Stimulated activated CD8-positive, alpha-beta memory T cell treated with anti-CD3 and anti-CD28 coated beads, Interleukin-7, amount 100 ng/mL, for 1 hour (primary cell): ENCODE measurements at places on chromosomes 4 and X.

DNA sequence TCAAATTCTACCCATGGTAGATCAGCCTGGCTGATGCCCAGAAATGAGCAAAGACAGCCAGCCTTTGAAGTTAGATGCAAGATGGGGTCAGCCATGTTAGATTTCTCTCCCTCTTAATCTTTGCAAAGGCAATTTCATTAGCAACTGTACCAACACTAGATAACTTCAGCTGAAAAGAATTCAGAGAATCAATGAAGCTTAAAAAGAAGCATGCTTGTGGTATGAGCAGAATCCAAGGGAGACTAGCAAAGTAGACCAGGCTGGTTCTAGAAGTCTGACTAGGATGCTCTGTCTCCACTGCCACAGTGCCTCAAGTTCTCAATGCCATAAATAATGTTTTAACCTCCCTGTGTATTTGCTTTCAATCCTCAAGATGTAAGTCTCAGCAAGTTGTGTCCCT lies 247.3 kb downstream of the SLC7A11 start:
- no peak for DNase-seq

DNA sequence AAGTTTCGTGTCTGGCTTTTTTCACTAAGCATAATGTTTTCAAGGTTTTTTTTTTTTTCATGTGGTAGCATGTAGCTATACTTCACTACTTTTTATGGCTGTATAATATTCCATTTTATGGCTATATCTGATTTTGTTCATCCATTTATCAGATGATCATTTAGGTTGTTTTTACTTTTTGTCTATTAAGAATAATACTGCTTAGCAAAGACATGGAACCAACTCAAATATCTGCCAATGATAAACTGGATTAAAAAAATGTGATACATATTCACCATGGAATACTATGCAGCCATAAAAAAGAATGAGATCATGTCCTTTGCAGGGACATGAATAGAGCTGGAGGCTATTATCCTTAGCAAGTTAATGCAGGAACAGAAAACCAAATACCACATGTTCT lies 32.7 kb upstream of the ZNF280C start:
- DNase-seq, result no peak

- DNase-seq, result no peak
Measured at GRCh38 chrX:65687367-65687766, 19.9 kb downstream of the MSN start.

DNA sequence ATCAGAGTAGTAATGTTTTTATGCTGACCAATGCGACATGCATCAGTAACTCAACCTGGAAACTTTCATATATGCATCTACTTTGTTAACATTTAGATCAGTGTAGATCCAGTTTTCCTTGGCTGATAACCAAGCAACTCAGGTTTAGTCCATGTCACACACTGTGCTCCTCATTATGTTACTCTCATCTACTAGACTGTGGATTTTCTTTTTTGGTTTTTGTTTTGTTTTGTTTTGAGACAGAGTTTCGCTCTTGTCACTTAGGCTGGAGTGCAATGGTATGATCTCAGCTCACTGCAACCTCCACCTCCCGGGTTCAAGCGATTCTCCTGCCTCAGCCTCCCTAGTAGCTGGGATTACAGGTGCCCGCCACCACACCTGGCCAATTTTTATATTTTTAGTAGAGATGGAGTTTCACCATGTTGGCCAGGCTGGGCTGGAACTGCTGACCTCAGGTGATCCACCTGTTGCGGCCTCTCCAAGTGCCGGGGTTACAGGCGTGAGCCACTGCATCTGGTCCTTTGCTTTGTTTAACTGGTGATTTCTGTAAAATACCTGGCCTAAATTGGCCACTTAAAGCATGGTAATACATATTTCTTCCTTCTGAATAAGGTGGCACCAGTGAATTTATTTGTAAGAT lies 48.6 kb downstream of the SMARCAD1 start:
- no peak for DNase-seq

DNA sequence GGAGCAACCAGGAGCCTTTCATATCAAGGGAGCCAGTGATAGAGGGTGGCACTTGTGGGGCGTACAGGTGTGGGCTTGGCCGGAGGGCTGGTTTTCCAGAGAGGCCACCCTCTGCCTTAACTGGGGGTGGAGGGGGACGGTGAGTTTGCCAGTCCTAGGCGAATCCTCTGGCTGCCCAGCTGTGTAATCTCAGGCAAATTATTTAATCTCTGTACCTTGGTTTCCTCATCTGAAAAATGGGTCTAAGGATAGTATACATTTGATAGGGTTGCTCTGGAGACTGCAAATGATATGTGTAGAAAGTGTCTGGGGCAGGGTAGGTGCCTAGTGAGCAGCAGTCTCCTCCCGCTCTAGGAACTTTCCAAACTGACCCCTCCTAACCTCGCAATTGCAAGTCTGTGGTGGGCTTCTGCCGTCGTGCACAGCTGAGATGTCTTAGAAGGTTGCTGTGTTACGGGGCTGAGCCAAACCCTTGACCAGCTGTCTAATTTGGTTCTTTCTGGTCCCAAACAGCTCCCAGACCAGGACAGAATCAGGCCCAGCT lies 3.8 kb upstream of the CXCR3 start:
- DNase-seq, result no peak

DNA sequence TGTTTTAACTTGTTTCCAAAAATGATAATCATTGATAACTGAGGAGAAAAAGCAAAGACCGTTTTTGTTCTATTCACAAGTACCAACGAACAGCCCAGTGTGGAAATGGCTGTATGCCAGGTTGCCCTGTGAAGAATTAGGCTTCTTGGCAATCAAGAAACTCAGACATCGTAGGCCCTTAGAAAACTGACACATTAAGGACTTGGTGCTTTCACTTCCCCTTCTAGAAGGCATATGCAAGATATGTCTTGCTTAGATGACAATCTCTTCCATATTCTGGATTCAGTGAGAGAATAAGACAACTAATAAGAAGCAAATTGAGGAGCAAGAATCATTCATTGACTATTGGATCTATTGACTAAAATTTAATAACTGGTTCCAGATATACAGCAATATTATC lies 56.6 kb downstream of the ANAPC10 start:
- no peak for DNase-seq

DNA sequence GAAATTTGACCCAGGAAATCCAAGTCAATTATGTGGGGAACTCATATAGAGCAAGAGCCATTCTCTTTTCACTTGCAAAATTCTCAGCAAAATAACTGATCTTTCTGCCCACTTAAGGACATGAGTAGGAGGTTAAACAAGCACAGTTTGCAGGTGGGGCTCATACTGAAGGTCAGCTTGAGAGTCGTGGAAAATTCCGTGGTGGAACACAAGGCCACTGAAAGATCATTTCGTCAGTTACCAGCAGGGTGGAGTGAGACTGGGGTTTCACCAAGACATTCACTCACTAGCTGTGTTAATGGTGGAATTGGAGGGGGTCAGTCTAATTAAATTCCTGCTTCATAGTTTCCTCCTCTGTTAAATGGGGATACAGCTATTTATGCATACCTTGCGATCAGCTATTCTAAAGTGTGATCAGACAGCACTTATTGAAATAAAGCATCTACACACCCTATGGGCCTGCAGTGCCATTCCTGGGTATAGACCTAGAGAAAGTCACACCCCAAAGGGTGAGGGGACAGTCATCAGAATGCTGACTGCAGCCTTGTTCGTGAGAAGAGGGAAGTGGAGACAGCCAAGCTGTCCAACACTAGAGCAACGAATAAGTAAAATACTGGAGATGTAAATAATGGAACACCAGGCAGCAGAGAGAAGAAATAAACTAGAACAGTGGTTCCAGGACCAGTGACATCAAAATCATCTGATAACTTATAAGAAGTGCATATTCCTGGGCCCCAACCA lies 42.7 kb upstream of the CLNK start:
- no peak for DNase-seq

GRCh38 chr4:151046609-151047008 lies 31.5 kb upstream of the LRBA start:
- DNase-seq, result no peak

GRCh38 chr4:55437356-55437796 lies 41.6 kb downstream of the TMEM165 start:
- no peak for DNase-seq

- no peak for DNase-seq
Measured at GRCh38 chrX:31070057-31070468, 1.8 kb downstream of the FTHL17 start.

- no peak for DNase-seq
Measured at GRCh38 chr4:108596344-108596743, 24.0 kb upstream of the RPL34 start.

- DNase-seq, result no peak
Measured at GRCh38 chrX:34546366-34546765, 110.7 kb downstream of the TMEM47 start.

- no peak for DNase-seq
Measured at GRCh38 chr4:102405821-102406401, 60.6 kb upstream of the SLC39A8 start.

- no peak for DNase-seq
Measured at GRCh38 chr4:178255172-178255571, 812.9 kb upstream of the AGA start.

DNA sequence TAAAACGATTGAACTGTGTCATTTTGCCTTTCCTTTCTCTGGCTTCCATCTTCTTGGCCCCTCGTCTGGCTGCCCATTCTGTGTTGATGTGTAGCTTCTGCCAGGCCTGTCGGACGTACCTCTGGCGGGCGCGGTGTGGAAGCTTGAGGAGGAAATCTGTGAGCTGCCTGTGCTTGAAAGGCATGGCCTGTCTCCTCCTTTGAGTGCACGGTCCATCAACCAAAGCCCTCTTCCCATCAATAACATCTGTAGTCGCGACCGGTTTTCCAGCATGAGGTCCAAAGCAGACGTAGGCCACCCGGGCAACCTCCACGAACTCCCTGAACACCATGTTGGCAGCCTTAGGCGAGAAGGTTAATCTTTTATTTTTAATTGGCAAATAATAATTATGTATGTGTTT lies 202.7 kb downstream of the CRLF2 start:
- DNase-seq, result no peak

DNA sequence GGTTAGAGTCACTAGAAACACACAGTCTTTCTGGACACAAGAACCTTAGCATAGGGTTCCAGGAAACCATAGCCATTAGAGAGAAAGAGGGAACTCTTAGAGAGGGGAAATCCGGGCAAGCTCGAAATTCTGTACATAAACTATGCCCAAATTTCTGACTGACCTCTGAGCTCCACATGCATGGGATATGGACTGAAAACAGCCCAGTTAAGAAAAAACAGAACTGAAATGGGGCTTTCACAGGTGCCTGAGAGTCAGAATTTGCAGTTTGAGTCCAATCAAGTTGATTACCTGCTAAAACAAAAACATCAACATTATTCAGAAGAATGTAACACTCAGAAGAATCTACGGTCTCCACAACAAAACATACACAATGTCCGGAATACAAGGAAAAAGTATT lies 13.1 kb downstream of the DCHS2 start:
- no peak for DNase-seq

DNA sequence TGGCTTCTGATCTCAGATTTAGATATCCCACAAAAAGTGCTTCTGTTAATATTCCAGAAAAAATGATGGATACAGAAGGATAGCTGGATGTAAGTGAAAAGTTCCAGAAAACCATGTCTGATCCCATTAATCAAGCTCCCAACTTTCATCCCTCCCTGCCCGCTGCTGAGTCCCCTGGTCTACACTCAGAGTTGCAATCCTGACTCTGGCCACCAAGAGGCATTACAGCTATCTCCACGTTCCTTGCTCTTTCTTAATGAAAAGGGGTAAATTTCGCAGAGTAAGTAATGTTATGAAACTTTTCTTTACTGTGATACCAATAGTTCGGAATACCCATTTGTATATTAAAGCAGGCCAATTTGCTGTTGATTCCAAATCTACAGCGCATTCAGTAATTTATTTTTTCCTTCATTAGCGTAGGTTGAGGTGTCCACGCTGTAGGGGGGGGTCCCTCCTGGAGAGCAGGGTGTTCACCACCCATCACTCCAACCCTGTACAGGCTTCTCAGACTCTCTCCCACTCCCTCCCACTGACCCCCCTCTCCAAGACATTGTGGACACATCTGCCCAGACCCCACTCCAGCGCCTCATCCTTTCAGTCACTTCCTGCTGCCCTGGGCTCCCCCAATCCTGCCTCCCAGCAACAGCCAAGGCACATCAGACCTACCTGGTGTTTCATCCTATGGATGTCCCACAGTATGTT lies 55.1 kb downstream of the RAB40A start:
- no peak for DNase-seq

GRCh38 chr4:19382993-19383756 lies 868.5 kb upstream of the SLIT2 start:
- DNase-seq, result no peak

DNA sequence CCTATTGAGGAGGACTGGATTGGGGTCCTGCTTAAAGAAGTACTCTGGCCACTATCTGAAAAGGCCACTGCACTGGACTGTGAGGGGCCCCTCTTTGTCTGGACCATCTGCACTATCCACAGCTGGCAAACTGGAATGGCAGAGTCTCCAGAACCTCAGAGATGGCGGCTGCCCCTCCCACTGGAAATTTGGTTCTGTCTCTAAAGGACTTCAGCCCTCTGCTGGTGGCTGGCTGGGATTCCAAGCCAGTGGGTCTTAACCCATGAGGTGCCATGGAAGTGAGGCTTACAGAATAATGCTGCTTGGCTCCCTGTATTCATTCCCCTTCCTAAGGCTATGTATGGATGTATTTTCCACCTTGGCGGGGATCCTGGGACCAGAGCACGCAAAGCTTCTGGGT lies 41.6 kb upstream of the CYLC1 start:
- no peak for DNase-seq

GRCh38 chr4:153735906-153736461 lies 23.8 kb downstream of the RNF175 start:
- DNase-seq, result no peak

- no peak for DNase-seq
Measured at GRCh38 chrX:39955625-39956024, 142.1 kb downstream of the BCOR start.

DNA sequence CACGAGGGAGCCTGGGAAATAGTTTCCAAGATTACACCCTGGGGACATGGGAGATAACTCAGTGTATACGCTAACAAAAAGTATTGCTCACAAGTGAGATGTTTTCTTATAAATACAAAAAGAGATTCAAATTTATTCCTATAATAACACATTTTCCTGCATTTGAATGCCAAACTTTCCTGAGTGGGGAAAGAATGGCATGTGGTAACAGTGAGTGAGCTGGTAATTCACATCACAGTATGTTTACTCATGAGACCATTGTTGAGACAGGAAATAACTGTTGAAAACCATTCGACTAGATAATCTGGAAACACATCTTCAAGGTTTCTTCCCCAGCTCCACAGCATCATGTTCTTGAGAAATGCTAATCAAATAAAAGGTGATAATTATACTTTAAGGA lies 109.1 kb downstream of the TASL start:
- no peak for DNase-seq

GRCh38 chrX:118216087-118216486 lies 99.5 kb upstream of the KLHL13 start:
- no peak for DNase-seq

GRCh38 chrX:115539841-115540240 lies 21.1 kb upstream of the PLS3 start:
- DNase-seq, result no peak

GRCh38 chr4:11426003-11426402 lies 2.7 kb downstream of the HS3ST1 start:
- no peak for DNase-seq

DNA sequence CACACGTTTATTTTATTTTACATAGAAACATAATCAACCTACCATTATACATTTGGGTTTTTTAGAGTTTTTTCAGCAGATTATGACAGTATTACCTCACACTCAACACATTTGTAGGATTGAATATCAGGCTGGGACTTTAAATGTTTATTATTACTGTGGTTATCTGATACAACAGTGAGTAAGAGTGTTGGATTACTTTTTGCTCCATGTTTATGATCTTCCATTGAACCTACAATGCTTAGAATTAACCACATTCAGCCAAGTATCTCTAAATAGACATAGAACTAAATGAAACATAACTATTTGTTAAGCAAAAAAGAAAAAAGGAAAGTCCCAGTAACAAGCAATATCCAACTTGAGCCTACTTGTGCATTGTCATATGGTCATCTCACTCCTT lies 607.4 kb upstream of the PITX2 start:
- DNase-seq, result no peak
